ENCODE measurements at places on chromosomes 3 and 15.

- no peak for DNase-seq
Measured at GRCh38 chr3:140078343-140078742, 143.4 kb downstream of the CLSTN2 start.

DNA sequence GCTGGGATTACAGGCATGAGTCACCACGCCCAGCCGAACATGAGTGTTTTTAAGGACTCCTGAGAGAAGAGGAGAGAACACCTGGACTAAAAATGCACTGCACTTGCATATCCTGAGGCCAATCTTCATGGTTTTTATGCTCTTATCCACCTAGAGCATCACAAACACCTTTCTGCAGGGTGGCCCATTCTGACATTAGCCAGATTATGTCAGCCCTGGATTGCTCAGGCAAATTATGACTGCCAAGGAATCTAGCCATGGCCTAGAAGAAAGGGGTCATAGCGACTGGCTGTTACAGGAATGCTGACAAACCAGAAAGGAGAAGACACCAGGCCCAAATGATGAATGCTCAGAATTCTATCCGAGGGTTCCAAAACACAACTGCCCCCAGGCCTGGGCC is 40.9 kb upstream of the HERC1 start:
- DNase-seq = no peak

GRCh38 chr3:193932576-193932975 is 203.4 kb upstream of the HES1 start:
- DNase-seq = no peak

DNA sequence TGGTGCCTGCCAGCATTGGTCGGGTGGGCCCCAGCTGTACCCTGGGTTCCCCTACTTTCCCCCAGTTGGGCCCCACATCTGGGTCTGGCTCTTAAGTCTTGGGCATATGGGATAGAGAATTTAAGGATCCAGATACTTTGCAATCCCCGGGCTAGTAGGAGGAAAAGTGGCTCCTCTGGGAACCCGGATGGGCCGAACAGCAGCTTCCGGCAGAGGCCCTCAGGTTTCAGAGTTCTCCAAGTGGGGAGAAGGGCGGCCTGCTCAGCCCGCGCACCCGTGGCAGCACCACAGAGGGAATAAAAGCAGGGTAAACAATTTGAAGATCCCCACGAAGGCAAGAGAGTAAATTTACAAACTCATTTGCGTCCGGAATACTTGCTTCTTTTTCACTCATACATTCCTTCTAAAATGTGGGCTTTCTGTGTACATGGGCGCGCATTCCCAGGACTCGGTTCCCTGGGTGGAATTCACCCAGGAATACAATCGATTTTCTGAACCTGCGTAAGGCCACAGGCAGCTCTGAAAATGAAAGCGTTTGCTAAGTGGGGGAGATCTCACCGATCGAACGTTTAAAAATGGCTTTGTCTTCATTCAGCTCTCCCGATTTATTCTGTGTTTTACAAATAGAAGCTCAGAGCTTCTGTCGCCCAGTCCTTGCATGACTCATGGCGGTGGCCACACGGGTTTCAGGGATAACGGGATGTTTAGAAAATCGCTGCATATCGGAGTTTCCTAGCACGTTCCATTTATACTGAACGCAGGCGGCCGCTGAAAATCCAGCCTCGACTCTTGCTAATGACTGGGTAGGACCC is 74.0 kb upstream of the POLG start:
- no peak for DNase-seq

DNA sequence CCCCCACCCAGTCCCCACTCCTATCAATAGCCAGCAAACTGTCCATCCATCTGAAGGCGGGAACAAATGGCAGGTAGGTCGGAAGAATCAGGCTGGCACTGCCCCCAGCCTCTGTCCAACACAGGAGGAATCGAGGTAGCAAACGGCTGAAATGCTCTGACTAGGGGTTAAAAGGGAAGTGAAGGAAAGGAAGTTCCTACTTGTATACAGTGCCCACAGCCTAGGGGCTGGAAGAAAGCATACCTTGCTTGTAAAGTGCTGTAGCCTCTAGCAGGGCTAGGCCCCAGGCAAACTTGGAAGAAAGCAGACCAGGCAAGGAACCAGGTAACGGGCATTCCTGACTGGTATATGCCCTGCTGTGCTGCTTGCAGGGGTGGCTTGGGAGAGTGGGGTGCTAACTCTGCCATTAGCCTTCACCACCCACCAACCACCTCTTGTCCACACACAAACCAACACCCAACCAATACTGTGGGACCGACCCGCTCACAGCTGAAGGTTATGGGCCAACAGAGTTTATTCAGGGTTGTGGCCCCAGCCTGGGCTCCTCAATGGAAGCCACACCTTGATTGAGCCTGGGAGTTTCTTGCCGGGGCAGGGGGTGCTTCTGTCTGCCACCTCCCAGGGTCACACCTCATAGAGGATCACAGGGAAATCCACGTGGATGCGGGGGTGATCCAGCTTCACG is 2.4 kb downstream of the TUSC2 start:
- DNase-seq = no peak

DNA sequence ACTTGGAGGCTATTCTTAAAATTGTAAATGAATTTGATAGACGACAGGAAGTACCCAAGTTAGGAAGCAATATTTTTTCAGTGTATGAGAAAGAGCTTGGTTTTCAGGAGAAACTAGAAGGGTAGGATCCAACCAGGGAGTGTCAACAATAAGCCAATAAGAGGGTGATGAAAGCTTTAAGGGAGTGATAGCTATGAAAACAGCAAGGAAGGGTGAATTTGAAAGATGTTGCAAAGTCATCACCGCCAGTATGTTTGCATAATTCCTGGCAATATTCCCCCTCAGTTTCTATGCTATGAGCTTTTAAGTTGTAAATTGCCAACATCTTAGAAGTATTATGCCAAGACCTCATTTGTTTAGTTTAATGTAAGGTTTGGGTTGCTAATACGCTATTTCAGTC is 11.8 kb upstream of the CSTA start:
- DNase-seq = no peak

DNA sequence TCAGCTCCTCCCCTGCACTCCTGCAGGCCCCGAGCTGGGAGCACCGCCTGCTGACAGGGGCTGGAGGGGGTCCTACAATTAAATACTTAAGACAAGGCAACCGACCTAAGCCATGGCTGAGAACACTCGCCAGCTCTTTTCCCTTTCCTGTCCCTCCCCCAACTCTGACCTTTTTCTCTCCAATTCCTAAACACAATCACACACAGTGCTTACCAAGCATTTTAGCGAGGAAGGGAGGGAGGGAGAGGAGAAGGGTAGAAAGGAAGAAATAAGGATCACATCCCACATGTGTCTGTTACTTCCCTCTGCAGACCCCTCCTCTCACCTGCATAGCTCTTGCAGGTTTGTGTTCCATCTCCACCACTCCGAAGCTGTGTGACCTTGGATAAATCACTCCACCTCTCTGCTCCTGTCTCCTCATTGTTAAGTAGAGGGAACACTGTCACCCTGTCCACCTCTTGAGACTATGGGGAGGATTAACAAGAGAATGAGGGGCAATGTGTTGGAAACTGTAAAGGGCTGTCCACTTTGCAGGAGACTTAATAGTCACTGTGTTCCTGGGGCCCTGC is 63.6 kb downstream of the CYP11A1 start:
- DNase-seq = no peak

GRCh38 chr15:40130799-40131502 is 22.3 kb upstream of the BMF start:
- no peak for DNase-seq

- DNase-seq = no peak
Measured at GRCh38 chr15:81729340-81729739, 316.5 kb downstream of the MEX3B start.

GRCh38 chr15:80194914-80195313 is 42.1 kb downstream of the FAH start:
- no peak for DNase-seq

- DNase-seq = no peak
Measured at GRCh38 chr15:46525984-46526725, 891.3 kb downstream of the SQOR start.

DNA sequence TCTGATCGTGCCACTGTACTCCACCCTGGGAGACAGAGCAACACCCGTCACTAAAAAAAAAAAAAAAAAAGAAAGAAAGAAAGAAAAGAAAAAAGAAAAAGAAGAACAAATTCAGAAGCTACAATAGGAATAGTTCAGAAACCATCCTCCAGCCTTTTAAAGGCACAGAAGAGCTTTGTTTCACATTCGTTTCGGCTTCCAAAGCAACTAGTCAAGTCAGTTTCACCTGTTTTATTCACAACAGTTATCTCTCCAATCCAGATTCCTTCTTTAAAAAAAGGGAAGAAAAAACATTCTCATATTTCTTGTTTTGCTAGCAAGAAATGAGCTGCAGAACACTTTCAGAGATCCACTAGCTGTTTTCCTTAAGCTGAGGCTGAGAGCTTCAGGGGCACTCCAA is 767.7 kb upstream of the CFAP20DC start:
- DNase-seq = no peak

GRCh38 chr15:92418864-92419263 is 25.2 kb downstream of the ST8SIA2 start:
- no peak for DNase-seq

GRCh38 chr15:44137750-44138149 is 57.3 kb downstream of the FRMD5 start:
- no peak for DNase-seq

DNA sequence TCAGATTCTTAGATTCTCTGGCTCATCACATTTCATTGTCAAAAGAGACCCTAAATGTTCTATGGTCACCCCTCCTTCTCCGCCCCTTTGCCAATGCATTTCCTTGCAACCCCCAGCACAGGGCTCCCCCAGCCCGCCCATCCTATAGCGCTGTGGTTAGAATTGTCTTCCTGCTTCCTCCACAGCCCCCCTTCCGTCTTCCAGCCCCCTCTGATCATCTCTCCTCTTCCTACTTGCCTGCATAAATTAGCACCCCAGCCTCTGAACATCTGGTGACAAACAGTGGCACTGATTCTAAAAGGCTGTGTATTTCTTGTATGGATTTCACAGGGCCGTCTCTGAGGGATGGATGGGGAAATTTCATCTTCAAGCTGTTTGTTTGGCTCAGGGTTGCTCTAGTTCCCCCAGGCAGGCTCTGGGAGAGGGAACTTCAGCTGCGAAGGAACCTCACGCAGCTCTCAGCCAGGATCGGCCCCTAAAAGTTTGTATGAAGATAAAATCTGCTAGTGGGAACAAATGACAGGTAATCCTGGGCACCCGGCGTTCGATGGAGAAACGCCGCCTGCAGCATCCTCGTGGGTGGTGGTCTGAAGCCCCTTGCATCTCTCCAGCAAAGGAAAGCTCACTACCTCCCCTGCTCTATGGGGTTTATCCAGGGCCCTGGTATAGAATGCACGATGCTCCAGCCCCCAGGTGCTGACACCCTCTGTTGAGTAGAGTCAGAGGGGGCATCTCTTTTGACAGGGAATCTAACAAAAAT is 83.0 kb downstream of the WNT7A start:
- no peak for DNase-seq

GRCh38 chr15:38275959-38276358 is 23.3 kb downstream of the SPRED1 start:
- no peak for DNase-seq

GRCh38 chr3:5212628-5213573 is 25.4 kb downstream of the EDEM1 start:
- DNase-seq = no peak

- no peak for DNase-seq
Measured at GRCh38 chr3:156160647-156161046, 40.3 kb downstream of the KCNAB1 start.

GRCh38 chr3:71317749-71318457 is 265.6 kb downstream of the FOXP1 start:
- DNase-seq = no peak

DNA sequence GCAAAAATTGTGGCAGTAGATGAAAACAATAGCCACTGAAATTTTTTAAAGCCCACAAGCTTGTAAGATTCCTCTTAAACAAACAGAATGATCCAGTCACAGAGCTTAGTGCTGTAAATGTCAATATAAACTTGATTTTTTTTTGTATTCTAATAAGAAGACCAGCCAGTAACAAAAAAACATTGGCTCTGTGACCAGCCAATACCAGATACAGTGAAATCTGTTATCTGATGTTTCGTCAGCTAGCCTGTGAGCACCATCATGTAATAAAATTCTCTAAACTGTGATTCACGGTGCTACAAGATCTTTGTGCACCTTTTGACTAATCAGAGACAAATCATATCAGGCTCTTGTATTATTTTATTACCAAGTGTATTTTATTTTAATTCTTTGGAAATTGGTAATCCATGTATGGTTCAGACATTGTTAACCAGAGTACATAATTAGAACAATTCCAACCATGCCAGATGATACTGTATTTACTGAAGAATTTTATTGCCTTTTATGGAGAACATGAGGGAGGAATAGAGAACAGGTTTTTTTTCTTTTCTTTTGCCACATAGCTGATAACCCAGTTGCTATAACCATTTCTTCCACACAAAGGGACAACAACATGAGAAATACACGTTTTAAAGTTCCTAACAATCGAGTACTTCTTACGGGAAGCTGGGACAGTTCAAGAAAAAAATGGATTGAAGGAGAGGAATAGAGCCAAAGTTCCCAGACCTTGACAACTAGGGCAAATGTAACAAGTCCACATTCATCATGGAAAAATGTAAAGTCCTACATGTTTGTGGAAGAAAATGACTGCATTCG is 71.9 kb downstream of the FILIP1L start:
- no peak for DNase-seq

- no peak for DNase-seq
Measured at GRCh38 chr3:61030469-61031035, 220.7 kb downstream of the FHIT start.

- DNase-seq = no peak
Measured at GRCh38 chr15:37100109-37100965, at the start of gene MEIS2. Gene MEIS2, minus strand, starts transcription at chr15:37100549. Its CDS starts 1,083 bp downstream, at chr15:37099466.

DNA sequence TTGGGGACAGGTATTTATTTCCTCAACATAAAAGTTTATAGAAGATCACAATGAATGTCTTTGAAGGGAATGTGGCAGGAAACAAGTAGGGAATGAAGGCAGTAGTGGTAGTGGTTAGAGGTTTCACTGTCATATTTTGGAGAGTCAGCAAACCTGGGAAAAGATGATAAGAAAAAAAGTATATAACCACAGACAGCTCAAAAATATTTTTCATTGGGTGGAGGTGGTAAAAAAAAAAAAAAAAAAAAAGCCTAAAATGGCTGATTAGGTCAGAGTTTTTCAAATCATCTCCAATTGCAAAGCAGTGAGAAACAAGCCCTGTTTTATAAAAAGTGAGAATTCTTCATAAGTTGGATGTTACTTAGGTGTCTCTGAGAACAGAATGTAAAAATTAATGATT is 400.0 kb downstream of the LSAMP start:
- DNase-seq = no peak

DNA sequence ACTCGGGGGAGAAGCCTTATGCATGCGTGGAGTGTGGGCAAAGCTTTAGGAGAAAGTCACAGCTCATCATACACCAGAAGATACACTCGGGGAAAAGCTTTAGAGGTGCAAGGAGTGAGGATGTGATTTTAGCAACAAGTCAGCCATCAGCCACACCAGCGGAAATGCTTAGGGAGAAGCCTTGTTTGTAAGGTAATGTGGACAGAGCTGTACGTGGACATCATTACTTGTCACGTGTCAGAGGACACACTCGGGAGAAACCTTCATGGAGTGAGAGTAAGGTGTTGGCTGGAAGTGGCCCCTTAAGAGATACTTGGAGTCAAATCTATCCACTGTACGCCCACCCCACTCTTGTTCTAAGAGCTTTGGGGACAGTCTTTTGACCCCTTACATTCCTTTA is 28.7 kb downstream of the ZNF589 start:
- no peak for DNase-seq

- no peak for DNase-seq
Measured at GRCh38 chr15:92820236-92821021, 79.7 kb upstream of the CHD2 start.
